ENCODE measurements at places on chromosomes 16 and 17.

DNA sequence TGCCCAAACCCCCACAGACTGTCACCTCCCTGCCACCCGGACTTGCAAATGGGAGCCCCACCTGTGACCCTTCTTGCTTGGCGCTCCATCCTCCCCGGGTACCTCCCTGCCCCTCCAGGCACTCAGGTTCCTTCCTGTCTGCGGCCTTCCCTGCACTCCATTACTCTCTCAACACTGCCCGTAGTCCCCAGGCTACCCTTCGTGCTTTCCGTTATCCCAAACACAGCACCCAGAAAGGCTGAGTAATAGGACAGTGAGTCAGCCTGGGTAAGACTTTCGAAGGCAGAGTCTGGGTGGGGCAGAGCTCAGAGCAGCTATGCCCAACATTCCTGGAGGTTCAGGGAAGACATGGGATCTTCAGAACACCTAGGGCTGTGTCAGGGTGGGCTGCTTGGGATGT, 16.6 kb upstream of the C16orf74 start:
- DNase-seq, result no peak

GRCh38 chr17:48717367-48718226, 4.7 kb downstream of the PRAC1 start:
- no peak for DNase-seq

DNA sequence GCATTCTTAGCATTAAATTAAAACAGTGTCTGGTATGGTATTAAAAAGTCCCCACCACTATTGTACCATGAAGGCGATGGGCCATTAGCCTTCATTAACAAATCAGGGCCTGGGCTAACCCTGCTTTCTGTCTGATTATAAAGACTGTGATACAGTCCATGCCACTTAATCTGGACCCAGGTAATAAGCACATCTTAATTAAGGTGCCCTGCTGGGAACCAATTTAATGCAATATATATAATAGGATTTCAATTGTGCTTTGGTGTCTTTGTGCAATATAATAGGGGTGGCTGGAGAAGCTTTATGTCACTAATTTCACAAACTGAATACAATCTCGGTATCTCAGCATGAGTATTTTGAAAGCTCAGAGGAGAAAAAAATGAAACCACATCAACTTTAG, 64.4 kb upstream of the CDH8 start:
- DNase-seq, result no peak

- no peak for DNase-seq
Measured at GRCh38 chr17:37312137-37312923, 63.5 kb upstream of the C17orf78 start.

GRCh38 chr16:86556576-86556975, 1.5 kb upstream of the MTHFSD start:
- DNase-seq, result no peak

DNA sequence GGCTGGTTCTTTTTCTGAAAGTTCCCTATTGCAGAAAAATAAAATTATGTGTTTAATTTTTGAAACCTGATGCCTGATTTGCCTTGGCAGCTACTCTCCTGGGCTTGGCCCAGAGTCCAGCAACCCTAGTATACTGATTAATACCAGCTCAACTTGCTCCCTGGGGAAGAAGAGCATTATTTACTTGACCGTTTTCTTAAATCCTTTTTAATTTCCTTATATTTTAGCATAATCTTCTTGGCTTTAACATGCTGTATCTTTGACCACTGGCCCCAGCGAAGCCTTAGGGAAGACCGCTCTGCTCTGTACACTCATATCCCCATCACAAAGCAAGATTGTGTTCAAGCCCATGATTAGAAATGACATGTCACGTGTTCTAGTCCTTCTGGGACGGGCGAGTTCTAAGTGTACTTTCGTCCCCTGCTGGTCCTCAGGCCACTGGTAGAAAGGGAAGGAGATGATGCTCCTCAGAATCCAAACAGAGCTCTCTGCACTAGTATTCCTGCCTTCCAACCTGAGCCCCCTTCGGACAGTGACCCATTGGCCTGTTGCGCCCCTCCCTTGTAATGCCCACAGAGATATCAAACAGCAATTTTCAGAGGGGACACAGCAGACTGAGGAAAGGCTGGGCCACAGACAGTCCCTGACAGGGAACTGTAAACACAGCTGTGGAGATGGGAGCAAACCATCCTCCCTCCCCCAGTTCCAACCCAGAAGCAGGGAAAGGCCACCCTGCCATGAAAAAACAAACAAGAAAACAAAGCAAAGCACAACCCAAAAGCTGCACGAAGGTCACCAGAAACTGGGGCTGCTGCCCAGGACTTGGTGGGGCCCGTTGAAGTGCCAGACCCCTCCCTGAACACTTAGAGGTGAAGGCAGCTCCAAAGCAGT, 4.3 kb upstream of the EZH1 start:
- no peak for DNase-seq

GRCh38 chr17:13016881-13017654, 759 bp downstream of the ELAC2 start:
- no peak for DNase-seq
